ENCODE measurements at places on chromosomes 6 and 20.

DNA sequence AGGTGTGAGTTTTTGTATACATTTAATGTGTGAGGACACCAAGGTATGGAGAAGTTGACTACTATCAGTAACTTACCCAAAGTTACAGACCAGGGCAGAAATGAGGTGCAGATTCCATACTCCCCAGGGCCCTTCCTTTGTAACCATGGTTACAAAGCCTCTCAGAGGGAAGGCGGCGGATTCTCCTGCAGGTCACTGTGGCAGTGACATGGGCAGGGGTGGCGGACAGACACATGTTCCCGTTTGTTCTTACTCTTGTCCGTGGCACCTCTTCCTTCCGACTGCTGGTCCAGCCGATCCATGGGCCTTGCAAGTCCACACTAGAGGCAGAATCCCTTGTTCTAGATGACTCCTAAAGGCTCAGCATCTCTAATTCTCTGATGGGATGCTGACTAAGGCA is 43.0 kb downstream of the PDYN start:
- DNase-seq, result no peak

GRCh38 chr6:43712579-43712978 is 25.0 kb upstream of the MRPS18A start:
- DNase-seq, result no peak

- DNase-seq, result no peak
These were observed 5.7 kb upstream of the KCNK15 start for GRCh38 chr20:44739942-44740341.

DNA sequence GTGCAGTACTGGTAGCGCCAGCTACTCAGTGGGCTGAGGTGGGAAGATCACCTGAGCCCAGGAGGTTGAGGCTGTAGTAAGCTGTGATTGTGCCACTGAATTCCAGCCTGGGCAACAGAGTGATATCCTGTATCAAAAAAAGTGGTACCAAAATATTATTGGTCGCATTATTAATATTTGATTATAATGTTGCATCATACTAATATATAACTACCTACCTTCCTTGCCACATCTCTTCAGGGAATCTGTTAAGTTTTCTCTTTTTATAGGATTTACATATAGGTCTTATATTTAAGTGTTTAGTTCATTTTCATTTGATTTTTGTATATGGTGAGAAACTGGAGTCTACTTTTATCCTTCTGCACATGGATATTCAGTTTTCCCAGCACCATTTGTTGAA is 66.3 kb upstream of the PHACTR3 start:
- DNase-seq, result no peak

- DNase-seq, result no peak
These were observed 201.3 kb upstream of the SSTR4 start for GRCh38 chr20:22833851-22834250.

- DNase-seq, result no peak
These were observed 104.8 kb upstream of the LY86 start for GRCh38 chr6:6483733-6484132.

DNA sequence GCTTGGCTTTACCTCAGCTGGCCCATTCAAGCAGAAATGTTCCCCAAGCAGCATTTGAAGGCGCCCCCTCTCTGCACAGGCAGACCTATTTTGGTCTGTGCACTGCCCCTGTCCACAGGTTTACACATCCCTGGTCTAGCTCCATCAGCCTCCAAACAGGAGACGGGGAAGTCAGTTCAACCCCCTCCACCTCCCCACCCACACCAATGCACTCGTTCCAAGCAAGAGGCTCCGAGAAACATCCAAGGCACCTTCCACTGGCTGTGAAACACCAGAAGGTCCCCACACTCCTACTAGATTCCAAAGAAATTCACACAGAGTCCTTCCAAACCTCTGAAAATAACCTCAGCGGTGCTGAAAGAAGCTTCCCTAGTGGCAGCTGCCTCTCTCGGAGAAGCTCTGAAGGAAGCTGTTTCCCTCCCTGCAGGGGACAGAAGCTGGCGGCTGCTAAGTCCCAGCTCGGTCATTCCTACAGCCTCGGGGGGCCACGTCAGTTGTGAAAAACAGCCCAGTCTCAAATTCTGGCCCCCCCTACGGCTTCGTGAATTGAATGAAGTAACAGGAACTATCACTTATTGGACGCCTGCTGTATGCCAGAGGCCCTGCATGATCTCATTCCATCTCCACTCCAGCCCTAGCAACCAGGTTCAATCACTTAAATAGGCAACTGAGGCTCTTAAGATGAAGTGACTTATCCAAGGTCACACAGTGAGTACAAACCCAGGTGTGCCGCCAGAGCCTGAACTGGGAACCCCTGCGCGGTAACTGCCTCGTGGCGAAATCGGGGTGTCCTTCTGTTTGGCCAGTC is 815 bp downstream of the SPATA2 start:
- no peak for DNase-seq

DNA sequence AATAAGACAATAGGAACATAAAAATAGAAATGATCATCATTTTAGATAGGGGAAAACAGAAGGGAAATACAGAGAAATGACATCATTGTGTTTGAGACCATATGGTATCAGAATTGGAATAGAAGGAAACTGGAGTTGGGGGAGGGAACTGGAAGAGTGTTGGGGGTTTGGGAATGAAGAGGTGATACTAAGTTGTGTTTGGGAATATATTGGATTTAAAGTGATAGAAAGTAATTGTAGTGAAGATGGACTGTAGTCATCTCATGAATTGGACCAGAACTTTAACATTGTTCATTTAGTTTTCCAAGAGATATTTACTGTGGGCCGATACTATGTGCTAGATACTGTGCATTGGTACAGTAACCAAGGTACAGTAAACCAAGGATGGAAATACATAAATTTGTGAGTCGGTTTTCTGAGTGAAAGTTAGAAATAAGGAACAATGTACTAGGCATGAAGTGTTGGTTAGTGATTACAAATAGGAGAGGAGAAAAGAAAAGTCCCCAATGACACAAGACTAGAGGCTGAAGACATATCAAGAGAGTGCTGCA is 32.3 kb downstream of the KCNQ5 start:
- peak; percentile 12 for DNase-seq

DNA sequence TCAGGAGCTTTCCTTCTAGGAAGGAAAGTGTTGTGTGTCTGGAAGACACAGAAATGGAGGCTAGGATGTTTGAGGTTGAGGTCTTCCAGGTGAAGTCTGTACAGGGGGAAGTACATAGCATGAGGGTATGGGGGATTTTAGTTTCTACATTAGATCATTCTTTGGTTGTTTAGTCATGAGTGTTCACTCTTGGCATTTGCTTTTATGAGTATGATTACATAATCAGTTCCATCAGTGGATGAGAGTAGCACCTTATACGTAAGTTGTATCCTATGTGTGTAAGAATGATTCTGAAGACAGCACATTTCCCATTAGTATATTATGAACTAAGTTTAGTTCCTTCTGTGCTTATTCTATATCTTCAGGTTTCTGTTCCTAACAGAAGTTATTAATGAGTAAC is 1.9 kb downstream of the CDYL start:
- peak; percentile 68 for DNase-seq

DNA sequence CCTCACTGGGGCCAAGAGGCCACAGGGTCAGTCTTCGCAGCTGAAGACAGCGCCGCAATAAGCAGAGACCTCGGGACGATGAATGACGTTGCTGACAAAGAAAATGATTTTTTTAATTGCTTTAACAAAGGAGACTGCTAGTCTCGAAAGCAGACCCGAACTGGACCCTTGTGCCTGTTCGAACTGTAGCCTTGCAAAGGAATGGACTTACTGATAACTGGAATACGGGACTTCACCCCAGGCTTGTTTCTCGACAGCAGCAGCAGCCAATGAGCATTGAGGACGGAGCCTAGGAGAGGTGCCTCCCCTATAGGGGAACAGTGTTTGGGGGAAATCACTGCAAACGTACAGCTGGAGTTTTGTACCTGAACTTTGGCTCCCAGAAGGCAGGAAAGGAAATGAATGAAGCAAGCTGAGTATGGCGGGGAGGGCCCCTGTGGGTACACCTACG is 1.3 kb upstream of the TAF4 start:
- DNase-seq, result peak; percentile 77

GRCh38 chr20:51574248-51575033 is 31.9 kb upstream of the NFATC2 start:
- no peak for DNase-seq

- DNase-seq, result no peak
These were observed 911.6 kb upstream of the SLC35B3 start for GRCh38 chr6:9346923-9347322.

- DNase-seq, result no peak
These were observed 703 bp downstream of the MRPL2 start for GRCh38 chr6:43058531-43058930.
